Fibroblast of skin of back (primary cell): ENCODE measurements at places on chromosomes 7 and 10.
A peak's percentile ranks its signal among the peaks of the same experiment; 100 is the strongest.

- DNase-seq: no peak
Observed at GRCh38 chr10:22552888-22553378, 161.4 kb downstream of the PIP4K2A start.

- no peak for DNase-seq
Observed at GRCh38 chr7:134509010-134509409, 18.4 kb upstream of the AKR1B10 start.

DNA sequence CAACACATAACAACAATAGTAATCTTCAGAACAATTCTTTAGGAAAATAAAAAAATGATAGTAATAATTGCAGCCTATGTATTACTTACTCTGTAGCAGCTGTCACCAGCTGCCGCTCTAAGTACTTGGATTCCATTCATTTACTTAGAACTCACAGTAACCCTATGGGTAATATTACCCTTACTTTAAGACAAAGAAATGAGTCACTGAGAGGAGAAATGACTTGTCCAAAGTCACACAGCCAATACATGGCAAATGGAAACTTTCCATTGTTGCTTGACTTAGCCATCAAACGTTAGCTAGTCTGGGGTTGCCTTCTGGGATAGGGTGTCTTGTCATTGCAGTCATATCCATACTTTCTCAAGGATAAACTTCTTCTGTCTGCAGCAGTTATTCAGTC lies 3.6 kb downstream of the CCNY start:
- DNase-seq: no peak

GRCh38 chr7:159108941-159109652 lies 35.6 kb downstream of the VIPR2 start:
- no peak for DNase-seq

DNA sequence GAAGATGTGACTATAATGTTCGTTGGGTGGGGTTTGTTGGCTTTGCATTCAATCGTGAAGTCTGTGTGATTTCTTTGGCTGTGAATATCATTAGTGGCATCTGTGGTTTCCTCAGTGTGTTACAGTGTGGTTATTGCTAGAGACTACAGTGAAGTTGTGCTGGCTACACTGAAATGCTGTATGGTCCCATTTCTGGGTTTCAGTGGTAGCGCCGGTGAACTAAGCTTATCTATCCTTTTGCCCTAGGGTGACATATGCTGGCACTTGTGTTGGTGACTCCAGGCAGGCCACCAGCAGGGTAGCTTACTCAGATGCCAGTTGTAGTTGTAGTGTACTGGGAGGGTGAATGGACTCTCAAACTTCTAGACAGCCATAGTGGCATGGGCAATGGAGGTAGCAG lies 259.5 kb downstream of the ANKRD30A start:
- DNase-seq: no peak

DNA sequence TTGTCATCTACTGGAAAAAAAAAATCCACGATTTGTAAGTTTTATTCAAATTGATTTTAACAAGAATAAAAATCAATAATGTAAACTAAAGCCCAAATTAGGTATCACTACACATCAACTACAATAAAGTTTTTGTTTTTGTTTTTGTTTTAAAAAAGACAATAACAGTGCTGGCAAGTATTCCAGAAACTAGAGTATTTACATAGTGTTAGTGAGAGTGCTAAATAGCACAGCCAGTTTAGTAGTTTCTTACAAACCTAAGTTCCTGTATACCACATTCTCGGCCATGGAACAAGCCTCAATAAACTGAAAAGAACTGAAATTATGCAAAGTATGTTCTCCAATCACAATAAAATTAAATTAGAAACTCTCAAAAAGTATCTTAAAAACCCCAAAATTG lies 8.1 kb downstream of the ARHGAP12 start:
- DNase-seq: no peak

DNA sequence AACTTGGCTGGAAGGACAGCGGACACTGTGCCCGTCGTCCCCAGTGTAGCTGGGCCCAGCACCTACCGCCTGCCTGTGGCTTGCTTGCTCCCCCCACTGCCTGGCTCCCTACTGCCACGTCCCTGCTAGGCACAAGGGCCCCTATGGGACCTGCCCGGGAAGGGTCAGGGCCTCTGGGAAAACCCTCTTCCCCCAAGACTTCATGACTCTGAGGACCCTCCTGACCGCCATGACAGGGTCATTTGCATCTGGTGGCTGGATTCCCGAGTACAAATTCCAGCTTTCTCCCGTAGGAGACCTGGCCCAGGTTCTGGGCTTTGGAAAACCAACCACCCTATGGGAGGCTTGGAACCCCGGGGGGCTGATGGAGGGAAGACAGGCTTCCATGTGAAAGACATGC lies 1.4 kb upstream of the MMD2 start:
- no peak for DNase-seq

- no peak for DNase-seq
Observed at GRCh38 chr10:77967611-77968022, 41.1 kb upstream of the DLG5 start.

DNA sequence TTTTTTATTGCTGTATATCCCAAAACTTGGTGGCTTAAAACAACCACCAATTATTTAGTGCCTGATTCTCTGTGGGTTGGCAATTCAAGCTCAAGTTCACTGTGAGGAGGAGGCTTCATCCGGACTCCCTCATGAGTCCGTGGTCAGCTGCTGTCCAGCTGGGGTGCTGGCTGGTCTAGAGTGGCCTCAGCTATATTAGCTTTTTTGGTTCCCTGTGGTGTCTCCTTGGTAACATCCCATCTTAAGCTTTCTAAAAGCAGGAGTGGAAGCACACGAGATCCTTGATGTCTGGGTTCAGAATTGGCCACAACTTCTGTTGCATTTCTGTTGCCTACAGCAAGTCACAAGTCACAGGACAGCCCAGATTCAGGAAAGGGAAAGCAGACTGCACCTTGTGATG lies 536.5 kb upstream of the FZD8 start:
- no peak for DNase-seq

DNA sequence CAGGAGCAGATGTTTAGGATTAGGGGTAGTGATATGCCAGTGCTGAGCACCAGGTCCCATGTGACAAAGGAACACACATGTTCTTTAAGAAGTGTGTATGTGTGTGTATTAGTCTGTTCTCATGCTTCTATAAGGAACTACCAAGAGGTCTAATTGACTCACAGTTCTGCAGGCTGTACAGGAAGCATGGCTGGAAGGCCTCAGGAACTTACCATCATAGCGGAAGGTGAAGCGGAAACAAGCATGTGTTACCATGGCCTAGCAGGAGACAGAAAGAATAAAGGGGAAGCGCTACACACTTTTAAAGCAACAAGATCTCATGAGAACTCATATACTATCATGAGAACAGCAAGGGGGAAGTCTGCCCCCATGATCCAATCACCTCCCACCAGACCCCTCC lies 22.8 kb upstream of the PDZD8 start:
- DNase-seq: no peak

GRCh38 chr10:116781370-116781884 lies 39.1 kb upstream of the HSPA12A start:
- DNase-seq: no peak

- DNase-seq: no peak
Observed at GRCh38 chr10:104894681-104895080, 253.6 kb downstream of the SORCS3 start.

DNA sequence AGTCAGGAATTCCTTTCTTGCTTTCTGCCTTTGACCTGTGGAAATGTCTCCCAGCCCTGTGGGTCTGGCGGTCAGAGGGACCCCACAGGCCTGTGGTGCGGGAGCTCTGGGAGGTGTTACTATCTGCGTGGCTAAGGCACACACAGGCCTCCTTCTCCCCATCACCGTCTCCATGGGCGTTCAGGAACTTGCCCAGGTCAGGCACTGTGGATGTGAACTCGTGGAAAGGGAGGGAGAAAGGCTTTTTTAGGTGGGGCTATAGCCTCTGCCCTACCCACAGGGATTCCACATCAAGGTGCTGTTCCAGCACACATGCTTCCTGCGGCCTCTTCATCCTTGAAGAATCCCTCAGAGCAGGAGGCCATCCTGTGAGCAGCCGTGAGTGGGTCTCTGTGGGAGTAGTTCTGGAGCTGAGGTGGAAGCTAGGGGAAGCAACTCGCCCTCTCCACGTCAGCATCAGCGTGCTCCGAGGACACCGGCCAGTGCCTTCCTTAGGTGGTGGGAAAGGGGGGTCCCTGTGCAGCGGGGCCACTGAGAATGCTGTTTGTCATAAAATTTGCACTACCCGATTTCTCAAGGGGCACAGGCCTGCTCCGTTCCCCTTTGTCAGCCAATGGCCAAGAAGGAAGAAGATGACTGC lies 7.5 kb upstream of the ATP6V0E2 start:
- DNase-seq: no peak

DNA sequence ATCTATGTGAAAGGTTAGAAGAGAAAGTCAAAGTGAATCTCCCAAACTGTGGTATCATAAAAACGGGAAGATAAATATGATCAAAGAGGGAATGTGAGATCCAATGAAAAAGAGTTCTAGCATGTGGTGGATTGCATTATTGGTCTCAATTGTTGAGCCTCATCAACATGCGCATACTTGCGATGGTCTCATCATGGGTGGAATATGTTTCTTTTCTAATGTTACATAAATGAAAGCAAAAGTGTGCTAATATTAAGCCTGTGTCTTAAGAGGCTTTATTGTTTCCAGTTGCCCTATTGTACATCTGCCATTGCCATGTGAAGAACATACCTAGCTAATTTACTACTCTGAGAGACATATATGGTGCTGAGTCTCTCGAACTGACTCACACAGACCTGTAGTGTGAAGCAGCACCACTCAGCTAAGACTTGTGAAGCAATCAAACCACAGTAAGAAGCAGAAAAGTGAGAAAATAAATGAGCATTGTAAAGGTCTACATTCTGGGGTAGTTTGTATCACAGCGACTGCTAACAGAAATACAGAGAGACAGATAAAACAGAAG lies 645.5 kb upstream of the PCDH15 start:
- DNase-seq: no peak

DNA sequence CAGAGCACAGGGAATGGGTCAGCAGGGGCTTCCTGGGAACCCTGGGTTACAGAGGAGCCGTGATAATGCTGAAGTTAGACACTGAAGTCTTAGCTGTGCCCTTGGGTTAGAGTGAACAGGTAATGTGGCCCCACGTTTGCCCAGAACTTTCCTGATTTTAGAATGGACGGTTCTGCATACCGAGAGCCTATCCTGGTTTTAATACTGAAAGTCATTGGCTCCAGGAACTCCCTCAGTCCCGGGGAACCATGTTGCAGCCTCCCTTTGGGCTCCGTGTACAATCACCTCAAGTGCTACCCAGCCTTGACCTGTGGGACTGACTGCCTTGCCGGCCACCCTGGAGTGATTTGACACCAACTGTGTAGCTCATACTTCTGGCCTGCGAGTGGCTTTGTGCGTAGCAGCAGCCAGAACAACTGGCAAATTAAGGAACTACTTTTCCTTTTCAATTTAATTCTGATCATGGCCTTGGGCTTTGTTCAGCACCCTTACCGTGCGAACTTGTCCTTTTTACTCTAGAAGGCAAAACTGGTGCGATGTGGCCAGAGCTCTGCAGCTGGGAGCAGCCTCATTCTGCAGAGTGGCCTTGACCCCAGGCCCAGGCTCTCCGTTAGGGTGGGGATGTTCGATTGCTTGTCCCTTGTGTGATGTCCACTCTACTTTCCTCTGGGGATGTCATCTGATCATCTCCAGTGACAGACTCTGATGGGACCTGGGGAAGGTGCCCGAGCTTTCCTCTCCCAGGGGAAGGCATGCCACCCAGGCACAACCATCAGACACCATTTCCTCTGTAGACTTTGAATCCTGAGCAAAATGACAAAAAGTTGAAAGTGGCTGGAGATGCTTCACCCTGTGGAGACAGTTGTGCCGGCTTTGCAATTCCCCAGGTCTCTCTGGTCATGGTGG lies 265.9 kb downstream of the GLRX3 start:
- no peak for DNase-seq

- no peak for DNase-seq
Observed at GRCh38 chr7:106243893-106244292, 40.9 kb downstream of the NAMPT start.

GRCh38 chr10:120455004-120455403 lies 2.0 kb upstream of the PLPP4 start:
- DNase-seq: no peak

GRCh38 chr7:154450451-154450850 lies 398.3 kb downstream of the DPP6 start:
- DNase-seq: no peak

DNA sequence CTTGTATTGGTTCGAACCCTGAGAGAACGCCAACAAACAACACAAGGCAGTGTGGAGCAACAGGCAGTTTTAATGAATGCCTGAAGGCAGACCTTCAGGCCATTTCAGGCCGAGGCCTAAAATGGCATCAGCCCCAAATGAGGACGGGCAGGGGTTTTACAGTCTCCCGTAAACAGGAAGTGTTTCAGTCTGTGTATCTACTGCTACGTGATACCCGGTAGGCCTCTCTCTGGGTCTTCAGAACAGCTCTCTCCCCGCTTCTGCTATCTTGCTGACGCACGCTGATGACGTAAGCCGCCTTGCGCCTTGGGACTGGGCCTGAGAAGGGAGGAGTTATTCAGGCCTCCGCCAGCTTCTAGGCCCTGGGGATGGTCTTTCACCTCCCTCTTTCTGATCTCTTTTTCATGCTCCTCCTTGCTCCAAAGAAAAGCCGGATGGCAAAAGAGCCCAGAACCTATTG lies 67.7 kb downstream of the ST8SIA6 start:
- DNase-seq: peak; percentile 43

DNA sequence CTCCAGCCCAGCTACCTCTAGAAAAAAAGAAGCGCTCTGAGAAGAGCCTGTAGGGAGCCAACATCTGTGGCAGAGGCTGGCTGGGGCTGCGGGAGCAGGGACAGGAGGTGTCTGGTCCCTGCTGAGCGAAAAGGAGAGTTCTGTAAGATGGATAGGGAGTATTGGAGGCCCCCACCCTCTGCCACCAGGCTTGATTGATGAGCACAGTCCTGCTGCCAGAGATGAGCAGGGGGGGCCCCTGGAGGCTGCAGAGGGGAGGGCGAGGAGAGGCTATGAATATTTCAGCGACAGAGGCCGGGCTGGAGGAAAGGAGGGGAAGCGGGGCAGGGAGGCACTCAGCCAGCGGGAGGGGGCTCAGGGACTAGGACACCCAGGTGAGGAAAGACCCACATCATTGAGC lies 44.5 kb upstream of the HSPB1 start:
- DNase-seq: no peak

DNA sequence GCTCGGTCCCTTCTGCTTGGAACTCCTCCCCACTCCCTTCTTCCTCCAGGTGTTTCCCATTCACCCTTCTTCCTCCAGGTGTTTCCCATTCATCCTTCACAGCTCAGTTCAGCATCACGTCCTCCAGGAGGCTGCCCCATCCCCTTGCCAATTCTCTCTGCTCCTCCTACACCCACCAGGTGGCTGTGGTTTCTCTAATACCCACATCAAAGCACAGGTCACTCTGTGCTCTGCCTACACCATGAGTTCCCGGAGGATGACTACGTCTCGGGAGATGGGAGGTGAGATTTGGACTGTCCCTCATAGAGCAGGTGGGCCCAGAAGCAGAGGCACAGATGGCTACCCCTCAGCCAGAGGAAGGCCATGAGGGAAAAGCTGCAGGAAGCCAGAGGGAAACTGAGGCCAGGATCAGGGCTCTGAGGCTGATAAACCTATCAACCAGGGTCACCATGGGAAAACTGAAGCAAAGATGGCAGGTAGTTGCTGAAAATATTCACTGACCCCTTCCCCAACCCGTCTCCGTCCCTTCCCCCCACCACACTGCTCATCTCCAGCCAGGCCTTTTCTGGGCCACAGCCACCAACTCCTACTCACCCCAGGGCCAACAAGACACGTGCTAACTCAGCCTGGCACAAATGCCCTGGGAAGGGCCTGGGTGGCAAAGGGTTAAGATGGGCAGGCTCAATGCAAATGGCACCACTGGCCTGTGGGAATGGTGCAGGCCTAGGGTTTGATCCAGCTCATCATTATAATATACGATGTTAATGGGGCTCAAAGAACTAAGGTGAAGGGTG lies 56.6 kb upstream of the CPXM2 start:
- DNase-seq: no peak

- DNase-seq: peak; percentile 63
Observed at GRCh38 chr10:84076540-84077195, 62.6 kb upstream of the GHITM start.
